Cerebellum (tissue), 4 donors: ENCODE measurements at places on chromosomes 12 and 14. TPM values are rescaled to one million over a fixed set of nuclear protein-coding genes. Genes with fewer than 3 reads are reported as not detected.

The PPHLN1 gene
- 80.0 TPM for total RNA-seq

The ANKRD33 gene
- 0.09 TPM for total RNA-seq

The CLEC6A gene
- total RNA-seq = not detected

The SIRT4 gene
- total RNA-seq = 2.5 TPM

The BCL2L14 gene
- not detected for total RNA-seq

The LRRC43 gene
- 1.9 TPM for total RNA-seq

The OR10G3 gene
- not detected for total RNA-seq

The B4GALNT3 gene
- 2.4 TPM for total RNA-seq

The FAR2 gene
- 41.4 TPM for total RNA-seq

The DAO gene
- total RNA-seq = not detected

The DPY19L2 gene
- 43.7 TPM for total RNA-seq

The ACOT6 gene
- total RNA-seq = not detected

The NDUFA12 gene
- 65.3 TPM for total RNA-seq

The OSBPL8 gene
- 124 TPM for total RNA-seq

The EPYC gene
- total RNA-seq = not detected

The KRT8 gene
- 1.9 TPM for total RNA-seq

The SERPINA5 gene
- total RNA-seq = 0.36 TPM

The CMKLR1 gene
- 1.6 TPM for total RNA-seq

The GLT1D1 gene
- 7.0 TPM for total RNA-seq
